ENCODE measurements at places on chromosomes 16 and 17. TPM values are rescaled to one million over a fixed set of nuclear protein-coding genes. Genes with fewer than 3 reads are reported as not detected.

CDH5 gene
- not detected for total RNA-seq

HOXB2 gene
- 38.1 TPM for total RNA-seq

KRTAP4-4 gene
- total RNA-seq: not detected

MGAT5B gene
- total RNA-seq: 4.4 TPM

KRTAP9-8 gene
- total RNA-seq: not detected

APOH gene
- total RNA-seq: not detected

SPATA32 gene
- 0.37 TPM for total RNA-seq

PRPSAP1 gene
- 48.0 TPM for total RNA-seq

KRT17 gene
- total RNA-seq: 0.54 TPM

CBX2 gene
- total RNA-seq: 2.8 TPM

C17orf78 gene
- total RNA-seq: not detected

DOC2A gene
- not detected for total RNA-seq

C16orf86 gene
- 1.9 TPM for total RNA-seq

JPH3 gene
- 0.17 TPM for total RNA-seq

HSPB9 gene
- total RNA-seq: not detected

PROCA1 gene
- total RNA-seq: 7.1 TPM

OR2C1 gene
- not detected for total RNA-seq

CSHL1 gene
- total RNA-seq: not detected

USP6 gene
- total RNA-seq: 0.05 TPM

TBC1D3G gene
- not detected for total RNA-seq

COPZ2 gene
- total RNA-seq: 4.7 TPM

CASKIN1 gene
- 0.05 TPM for total RNA-seq

FBRS gene
- 162 TPM for total RNA-seq

ABCC11 gene
- not detected for total RNA-seq

PRAC1 gene
- total RNA-seq: not detected

DLX4 gene
- total RNA-seq: 0.17 TPM

SLC22A31 gene
- total RNA-seq: 4.1 TPM

XYLT2 gene
- total RNA-seq: 31.1 TPM

C16orf54 gene
- 61.6 TPM for total RNA-seq

ASPHD1 gene
- 0.17 TPM for total RNA-seq

PRSS27 gene
- 0.88 TPM for total RNA-seq

KCNJ12 gene
- not detected for total RNA-seq

CLDN7 gene
- total RNA-seq: 0.49 TPM

All from T-helper 1 cell treated with Interleukin-12 subunit alpha and Interleukin-12 subunit beta and Interleukin-4 antibody, amounts not matched to agents 30 ng/mL and 1 ng/mL, for 36 hours (primary cell).